ENCODE measurements at places on chromosomes 7 and 10.

DNA sequence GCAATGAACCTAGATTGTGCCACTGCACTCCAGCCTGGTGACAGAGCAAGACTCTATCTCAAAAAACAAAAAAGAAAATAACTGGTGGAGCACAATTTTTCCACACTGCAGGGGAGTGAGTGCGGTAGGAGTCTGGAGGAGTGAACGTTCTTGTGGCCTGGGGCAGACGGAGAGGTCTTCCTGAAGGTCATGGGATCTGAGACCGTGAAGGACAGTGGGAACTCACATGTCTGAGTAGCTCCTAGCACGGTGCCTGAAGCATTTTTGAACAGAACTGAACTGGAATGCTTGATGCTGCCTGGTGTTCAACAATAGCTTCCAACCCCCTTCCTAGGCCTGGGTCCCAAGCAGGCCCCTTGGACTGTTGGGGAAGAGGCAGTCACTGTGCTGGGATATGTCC, 84.3 kb upstream of the PODXL start:
- DNase-seq: no peak

GRCh38 chr7:107381453-107381852, 88.4 kb upstream of the GPR22 start:
- no peak for DNase-seq

- DNase-seq: no peak
Measured at GRCh38 chr10:14787938-14788337, 13.2 kb upstream of the FAM107B start.

GRCh38 chr7:130292682-130293257, at the start of gene CPA4:
CPA4 (plus strand) TSS chr7:130293161; CDS start chr7:130293181, 20 bp downstream.
- no peak for DNase-seq

GRCh38 chr7:35805876-35806275, 5.0 kb downstream of the SEPTIN7 start:
- DNase-seq: peak; percentile 19

DNA sequence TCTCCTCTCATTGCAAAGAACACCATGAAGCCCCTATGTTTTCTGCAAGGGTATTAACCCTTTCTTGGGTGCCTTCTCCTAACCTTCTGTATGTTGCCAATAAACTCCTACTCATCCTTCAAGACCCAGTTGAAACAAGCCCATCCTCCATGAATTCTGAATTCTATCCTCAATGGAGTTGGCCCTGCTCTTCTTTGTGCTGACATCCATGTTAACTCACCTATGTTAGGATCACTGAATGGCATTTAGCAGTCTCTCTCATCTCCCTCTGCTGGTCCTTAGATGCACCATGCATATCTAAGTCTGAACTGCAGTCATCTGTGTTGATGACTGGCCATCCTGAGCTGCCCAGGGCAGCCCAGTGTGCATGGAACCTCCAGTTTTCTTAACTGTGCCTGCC, 129.8 kb downstream of the BUB3 start:
- no peak for DNase-seq

DNA sequence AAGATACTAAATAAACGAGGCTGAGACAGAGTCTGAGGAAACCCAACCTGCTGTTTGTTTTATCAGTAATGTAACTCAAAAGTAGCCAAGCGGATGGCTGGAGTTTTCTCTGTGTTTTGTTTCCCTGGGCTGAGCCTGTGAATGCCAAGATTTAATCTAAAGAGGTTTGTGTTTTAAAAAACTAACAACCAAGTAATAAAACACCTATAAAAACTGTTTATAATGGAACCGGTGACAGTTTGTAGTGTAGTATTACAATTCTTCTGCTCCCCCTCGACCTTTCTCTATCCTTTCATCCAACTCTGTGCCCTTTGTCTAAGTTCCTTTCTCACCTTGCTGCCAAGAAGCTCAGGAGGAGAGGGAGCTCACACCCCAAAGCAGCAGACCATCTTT, 2.6 kb upstream of the KAT6B start:
- DNase-seq: no peak

Measured in CD14-positive monocyte (primary cell).